ENCODE measurements at places on chromosomes 5 and 9.

DNA sequence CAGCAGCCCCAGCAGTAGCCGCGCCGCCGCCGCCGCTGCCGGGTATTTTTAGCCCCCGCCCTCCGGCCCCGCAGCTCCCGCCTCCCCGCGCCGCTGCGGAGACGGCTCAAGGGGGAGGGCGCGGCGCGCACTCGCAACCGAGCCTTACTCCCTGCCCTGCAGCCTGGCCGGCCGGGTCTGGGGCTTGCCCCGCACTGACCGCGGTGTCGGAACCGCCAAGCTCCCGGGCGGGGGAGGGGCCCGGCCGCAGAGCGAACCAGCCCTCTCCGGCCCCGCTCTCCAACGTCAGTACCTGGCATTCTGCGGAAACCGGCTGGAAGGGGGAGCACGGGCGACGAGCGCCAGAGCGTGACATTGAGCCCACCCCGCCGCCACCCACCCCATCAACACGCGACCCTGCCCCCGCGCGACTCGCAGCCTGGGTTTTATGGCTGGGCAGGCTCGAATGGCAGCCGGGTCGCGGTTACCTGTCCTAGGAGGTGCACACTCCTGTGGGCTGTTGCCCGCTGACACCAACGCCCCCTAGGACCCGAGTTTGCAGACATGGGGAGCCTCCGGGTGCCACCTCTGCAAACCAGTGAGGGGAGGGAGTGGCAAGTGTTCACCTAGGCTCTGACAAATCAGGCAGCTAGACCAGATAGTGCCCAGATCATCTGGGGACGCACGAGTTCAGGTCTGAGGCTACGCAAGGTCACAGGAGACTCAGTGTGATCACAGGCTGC lies at the start of gene ACSL6:
Gene ACSL6 (minus strand): TSS at position 37 of the 722 bp plus-strand sequence. CDS start 105 bp downstream, outside the sequence.
- DNase-seq, result peak; percentile 22

DNA sequence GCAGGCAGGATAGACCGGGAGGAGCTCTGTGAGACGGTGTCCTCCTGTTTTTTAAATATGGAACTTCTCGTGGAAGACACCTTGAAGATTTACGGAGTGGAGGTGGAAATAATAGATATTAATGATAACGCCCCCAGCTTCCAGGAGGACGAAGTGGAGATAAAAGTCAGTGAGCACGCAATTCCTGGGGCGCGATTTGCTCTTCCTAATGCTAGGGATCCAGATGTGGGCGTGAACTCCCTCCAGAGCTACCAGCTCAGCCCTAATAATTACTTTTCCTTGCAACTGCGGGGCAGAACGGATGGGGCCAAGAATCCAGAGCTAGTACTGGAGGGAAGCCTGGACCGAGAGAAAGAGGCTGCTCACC lies 621 bp downstream of the PCDHGA11 start:
- no peak for DNase-seq

DNA sequence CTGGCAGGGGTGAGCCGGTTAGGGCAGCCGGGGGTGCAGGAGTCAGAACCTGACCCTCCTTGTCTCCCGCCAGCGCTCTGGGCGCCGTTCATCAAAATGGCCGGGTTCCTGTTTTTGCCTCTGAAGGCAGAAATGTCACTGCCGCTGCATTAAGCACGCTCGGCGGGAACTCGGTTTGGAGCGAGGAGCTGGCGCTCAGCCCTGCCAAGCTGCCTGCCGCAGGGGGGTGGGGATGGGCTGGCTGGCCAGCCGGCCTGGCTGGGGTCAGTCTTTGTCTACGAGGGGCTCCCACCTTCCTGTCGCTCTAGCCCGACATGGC lies 63.7 kb downstream of the CXXC5 start:
- DNase-seq, result no peak

DNA sequence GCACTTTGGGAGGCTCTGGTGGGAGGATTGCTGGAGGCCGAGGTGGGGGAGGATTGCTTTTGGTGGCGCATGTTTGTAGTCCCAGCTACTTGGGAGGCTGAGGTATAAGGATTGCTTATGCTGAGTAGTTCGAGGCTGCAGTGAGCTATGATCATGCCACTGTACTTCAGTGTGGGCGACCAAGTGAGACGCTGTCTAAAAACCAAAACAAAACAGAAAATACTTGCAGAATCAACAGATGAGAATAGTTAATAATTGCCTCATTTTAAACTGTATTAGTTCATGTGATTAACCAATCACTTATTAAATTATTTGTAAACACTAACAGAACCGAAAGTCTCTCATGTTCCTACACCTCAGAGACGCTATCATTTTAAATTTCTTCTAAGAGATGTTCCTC lies 118.1 kb downstream of the CCDC171 start:
- DNase-seq, result no peak

- DNase-seq, result no peak
Observed at GRCh38 chr9:83432104-83432627, 106.0 kb downstream of the FRMD3 start.

- peak; percentile 49 for DNase-seq
Observed at GRCh38 chr5:134138416-134139376, 24.2 kb downstream of the TCF7 start.

GRCh38 chr9:93483497-93483896 lies 30.1 kb upstream of the FAM120AOS start:
- DNase-seq, result no peak

DNA sequence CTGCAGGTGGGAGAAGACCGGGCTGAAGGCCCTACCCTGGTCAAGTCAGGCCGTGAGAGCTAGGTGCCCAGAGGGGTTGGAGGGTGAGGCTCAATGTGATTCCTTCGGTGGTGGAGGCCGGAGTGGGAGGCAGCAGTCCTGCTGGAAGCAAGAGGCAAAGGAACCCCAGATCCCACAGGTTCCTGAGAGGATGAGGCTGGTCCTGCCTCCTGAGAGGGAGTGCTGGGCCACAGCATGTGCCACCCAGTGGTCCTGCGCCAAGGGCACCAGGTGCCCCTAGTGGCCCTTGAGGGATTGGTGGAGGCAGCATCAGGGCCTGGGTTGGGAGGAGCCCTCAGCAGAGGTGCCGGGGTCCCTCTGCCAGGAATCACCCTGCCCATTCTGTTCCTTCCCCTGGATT lies 59.1 kb downstream of the BARX1 start:
- no peak for DNase-seq

Measured in activated CD4-positive, alpha-beta T cell treated with anti-CD3 and anti-CD28 coated beads, Interleukin-2, amount 50 U/mL, for 4 hours (primary cell).